Thyroid gland (tissue), 4 donors: ENCODE measurements at places on chromosomes 5 and 9. TPM values are rescaled to one million over a fixed set of nuclear protein-coding genes. Genes with fewer than 3 reads are reported as not detected.
A peak's percentile ranks its signal among the peaks of the same experiment; 100 is the strongest.

DNA sequence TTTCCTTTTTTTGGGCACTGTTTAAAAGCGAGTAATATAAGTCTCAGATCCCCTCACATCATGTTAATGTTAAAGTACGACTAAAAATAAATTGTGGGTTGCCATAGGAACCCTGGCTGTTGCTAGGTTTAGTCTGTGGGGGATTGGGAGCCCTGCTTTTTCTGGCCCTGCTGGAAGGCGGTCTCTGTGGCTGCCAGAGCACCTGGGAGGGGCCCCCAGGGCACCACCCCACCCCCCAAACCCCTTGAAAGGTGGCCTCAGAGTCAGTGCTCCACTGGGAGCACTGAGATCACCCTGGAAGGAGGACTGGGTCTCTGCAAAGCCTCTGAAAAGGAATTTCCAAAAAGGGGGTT lies 66.2 kb upstream of the NEURL1B start:
- DNase-seq: no peak
- no peaks in the 10 kb centered on the region for H3K27me3 ChIP-seq
- no peak overlapping the region for H3K4me3 ChIP-seq
- H3K27ac ChIP-seq: no peak overlapping the region
- no peaks in the 10 kb centered on the region for H3K4me1 ChIP-seq

The NAIP gene
- total RNA-seq: 64.8 TPM

GRCh38 chr5:42756606-42757601 lies at the start of gene CCDC152:
TSS of gene CCDC152 (plus strand) at chr5:42756818. CDS start at chr5:42759122, 2,304 bp downstream.
- no peak within 1 kb of the TSS for H3K27ac ChIP-seq
- H3K4me1 ChIP-seq: no peaks in the 10 kb centered on the region
- H3K4me3 ChIP-seq: peak within 1 kb of the TSS; percentile 7

DNA sequence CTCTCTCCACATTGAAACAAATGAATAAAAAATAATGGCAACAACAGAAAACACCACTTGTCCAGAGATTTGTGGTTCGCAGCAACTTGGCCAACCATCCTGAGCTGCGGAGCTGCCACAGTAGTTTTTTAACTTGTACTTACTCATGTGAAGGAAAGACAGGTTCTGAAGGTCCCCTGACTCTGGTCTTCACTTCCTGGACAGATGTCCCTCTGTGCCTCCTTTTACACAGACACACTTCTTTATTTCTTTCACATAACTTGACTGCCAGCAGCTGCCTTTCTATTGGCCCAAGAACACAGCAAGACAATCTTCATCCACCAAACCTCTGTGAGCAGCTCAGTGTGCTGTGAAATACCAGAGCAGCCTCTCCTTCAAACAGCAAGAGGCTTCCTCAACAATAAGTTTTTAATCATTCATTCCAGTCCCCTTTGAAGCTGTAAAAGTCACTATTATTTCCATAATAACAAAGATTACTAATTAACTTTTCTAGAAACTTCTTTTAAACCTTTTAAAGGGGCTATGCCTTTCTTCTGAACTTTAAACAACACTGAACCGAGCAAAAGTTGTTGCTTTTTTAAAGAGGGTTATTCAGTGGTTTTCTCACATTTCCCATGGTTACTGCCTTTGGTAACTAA lies 198.7 kb downstream of the NR2F1-AS1 start:
- no peak overlapping the region for H3K27ac ChIP-seq
- H3K36me3 ChIP-seq: no peaks in the 10 kb centered on the region
- no peaks in the 10 kb centered on the region for H3K27me3 ChIP-seq
- H3K4me1 ChIP-seq: no peaks in the 10 kb centered on the region
- DNase-seq: no peak

The WNT8A gene
- total RNA-seq: not detected

The GABRG2 gene
- not detected for total RNA-seq

DNA sequence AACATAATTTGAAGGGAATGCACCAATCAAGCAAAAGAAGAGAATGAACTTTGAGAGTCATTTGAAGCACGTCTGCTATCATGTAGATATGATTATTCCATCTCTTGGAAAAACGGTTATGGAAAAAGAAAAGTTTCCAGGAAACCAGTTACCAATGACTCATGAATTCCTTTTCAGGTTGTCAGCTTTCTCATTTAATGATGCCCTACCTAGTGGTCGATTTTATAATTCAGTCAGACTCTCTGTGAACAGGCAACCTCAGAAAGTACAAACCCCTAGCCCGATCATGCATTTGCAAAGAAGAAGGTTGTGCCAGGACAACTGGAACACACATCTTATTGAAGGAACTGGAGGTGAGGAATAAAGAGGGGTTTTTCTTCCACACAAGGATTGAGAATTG lies 355.1 kb upstream of the GRIA1 start:
- no peak overlapping the region for H3K27ac ChIP-seq
- no peaks in the 10 kb centered on the region for H3K36me3 ChIP-seq
- no peaks in the 10 kb centered on the region for H3K4me1 ChIP-seq

DNA sequence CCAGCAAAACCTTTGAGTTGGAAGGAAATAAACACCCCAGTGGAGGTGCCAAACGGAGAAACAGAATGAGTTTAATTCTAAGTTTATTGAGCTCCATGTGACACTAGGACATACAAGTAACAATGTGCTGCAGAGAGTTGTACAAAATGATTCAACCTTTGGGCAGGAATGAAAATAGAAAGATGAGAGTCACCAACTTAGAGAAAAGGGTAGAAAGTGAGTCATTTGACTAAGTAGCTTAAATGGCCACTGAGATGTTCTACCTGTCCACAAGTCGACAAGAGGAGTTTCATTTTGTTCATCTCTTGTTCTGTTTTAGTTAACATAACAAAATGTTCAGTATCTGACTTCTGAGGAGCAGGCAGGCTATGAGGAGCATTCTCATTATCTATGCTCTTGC lies 284.7 kb downstream of the NR2F1-AS1 start:
- no peaks in the 10 kb centered on the region for H3K36me3 ChIP-seq
- no peak overlapping the region for H3K4me3 ChIP-seq
- H3K4me1 ChIP-seq: peaks cover 11% of the 10 kb centered on the region
- H3K27me3 ChIP-seq: no peaks in the 10 kb centered on the region
